Stimulated activated naive CD4-positive, alpha-beta T cell (primary cell): ENCODE measurements at places on chromosomes 13 and 19.

- DNase-seq, result no peak
Observed at GRCh38 chr13:21850013-21851006, 179.4 kb downstream of the FGF9 start.

DNA sequence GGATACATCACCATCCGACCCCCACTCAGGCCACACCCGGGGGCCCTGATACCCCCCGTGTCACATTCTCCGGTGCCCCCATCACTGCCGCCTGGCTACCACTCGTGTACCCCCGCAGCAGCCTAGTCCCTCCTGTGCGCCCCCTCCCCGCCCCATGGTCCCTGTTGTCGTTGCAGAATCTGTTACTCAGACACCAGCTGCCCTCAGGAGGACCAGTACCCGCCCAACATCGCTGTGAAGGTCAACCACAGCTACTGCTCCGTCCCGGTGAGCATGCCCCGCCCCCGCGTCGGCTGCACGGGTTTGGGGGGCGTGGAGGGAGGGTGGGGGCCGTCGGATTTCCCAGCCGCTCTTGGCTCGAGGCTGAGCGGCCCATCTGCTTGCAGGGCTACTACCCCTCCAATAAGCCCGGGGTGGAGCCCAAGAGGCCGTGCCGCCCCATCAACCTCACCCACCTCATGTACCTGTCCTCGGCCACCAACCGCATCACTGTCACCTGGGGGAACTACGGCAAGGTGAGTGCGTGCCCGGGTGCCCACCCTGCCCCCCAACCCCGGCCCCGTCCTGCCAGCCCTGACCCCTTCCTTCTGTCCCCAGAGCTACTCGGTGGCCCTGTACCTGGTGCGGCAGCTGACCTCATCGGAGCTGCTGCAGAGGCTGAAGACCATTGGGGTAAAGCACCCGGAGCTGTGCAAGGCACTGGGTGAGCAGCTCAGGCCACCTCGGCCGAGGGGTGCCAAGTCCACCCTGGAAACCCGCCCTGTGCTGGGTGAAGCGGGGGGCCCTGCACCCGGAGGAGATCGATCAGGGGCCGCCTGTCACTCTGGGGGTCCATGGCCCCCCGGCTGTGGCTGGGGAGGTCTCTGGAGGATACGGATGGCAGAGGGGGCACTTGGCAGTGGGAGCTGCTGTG is 21.1 kb downstream of the PIAS4 start:
- no peak for DNase-seq

DNA sequence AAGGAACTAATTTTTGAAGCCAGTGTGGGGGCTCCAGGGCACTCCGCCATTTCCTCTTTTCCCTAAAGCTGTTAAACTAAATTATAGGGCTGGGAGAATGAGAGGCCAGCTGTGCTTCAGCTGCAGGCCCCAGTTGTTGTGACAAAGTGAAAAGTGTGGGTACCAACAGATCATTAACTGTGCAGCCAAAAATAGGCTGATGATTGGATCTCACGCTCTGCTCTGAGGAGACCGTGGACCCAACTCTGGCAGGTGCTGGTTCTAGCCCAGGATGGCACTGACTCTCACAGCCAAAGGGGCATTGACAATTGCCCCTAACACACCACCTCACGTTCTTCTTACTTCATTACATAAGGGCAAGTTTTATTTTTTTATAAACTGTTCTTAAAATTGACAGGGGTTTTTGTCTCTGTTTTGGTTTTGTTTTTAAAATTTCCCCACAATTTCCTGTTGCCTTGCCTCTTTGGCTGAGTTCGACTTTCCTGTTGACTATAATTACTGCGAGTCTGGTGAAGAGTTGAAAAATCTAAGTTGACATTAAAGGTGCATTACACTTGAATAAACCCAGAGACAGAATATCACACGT is 391.0 kb downstream of the FGF9 start:
- DNase-seq, result peak; percentile 67

GRCh38 chr13:84655677-84656076 is 773.4 kb upstream of the SLITRK1 start:
- no peak for DNase-seq

DNA sequence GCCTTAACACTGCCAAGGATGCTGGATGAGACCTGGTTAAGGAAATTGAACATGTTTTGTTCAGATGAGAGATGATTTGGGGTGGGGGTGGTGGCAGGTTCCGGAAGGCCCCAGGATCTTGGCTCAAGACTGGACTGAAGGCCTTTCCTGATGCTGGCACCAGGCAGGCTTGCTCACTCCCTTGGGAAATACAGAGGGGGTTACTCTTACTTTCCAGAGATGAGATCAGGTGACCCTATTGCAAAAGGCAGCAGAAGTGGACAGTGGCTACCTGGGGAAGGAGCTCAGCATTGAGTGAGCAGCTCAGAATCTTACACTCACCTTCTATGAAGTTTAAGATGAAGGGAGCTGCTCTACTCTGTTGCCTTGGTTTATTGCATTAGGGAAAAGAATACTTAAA is 10.8 kb downstream of the GATAD2A start:
- DNase-seq, result no peak

GRCh38 chr13:100543872-100544602 is 44.6 kb downstream of the GGACT start:
- DNase-seq, result no peak

DNA sequence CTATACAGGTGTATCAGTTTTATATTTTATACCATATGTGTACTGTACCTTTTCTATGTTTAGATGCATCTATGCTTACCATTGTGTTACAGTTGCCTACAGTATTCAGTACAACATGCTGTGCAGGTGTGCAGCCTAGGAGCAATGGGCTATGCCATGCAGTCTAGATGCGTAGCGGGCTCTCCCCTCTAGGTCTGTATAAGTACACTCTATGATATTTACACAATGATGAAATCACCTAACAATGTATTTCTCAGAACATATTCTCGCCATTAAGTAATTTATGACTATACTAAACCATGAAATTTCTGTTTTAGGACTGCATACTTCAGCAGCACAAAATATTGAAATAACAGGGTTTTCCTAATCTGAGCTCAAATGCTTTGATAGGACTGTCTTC is 179.6 kb downstream of the RFC3 start:
- no peak for DNase-seq

- DNase-seq, result no peak
Observed at GRCh38 chr13:112674412-112675365, 15.1 kb upstream of the ATP11A start.

GRCh38 chr19:17303167-17303939 is at the start of gene ABHD8:
Gene ABHD8, minus strand, starts transcription at chr19:17303425. Its CDS starts 1,809 bp downstream, at chr19:17301616.
- peak; percentile 88 for DNase-seq

DNA sequence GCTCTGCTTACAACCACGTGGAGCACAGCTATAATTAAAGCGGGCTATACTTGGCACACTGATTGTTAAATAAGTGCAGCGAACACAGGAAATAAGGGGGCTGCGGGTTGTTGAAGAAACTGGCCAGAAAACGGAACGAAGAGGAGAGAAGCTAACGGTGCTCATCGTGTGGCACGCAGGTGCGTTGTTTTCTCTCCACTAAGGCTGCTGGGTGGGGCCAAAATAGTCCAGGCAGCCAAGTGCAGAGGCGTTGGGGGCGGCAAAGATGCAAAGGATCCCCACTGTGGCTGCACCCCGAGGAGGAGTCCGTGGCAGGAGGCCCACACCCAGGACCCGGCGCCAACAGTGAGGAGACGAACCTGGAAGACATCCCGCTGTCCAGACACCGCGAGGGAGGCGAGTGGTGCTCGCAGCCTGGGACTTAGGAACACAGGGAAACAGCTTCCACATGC is 8.1 kb upstream of the ARL11 start:
- DNase-seq, result no peak

DNA sequence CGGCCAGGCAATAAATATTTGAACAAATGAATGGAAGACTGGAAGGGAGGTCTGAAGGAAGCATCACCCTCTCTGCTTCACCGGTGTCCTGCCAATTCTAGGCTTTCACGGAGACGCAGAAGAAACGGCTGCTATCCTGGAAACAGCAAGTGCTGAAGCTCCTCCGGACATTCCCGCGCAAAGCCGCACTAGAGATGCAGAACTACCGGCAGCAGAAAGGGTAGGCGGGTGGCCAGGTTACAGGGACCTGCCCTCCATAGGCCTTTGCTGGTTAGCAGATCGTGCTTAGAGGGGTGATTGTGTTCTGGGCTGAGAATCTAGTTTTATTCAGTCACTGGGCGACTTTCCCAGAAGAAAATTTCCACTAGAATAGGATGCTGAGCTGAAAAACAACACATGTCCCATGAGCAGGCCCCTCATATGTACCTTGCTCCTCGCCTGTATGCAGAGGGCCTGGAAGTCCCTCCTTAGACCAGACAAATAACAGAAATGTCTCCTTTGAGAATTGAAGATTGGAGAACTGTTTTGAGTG is 11.0 kb downstream of the PAF1 start:
- DNase-seq, result no peak

DNA sequence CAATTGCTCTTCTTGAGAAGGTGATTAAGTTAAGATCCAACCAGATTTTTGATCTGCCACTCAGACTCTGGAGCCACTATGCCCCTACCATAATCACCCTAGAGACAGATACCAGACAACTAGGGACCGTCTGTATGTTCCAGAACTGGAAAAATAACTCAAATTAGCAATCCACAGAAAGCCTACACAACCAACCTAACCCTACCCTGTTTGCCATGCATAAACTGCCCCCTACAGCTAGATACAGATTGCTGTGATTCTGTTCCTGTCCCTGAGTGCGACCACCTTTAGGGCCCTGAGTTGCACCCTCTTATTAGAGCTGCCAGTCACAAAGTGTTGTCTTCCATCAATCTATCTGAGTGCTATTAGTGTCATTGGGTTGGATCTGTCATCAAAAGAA is 929.8 kb upstream of the SLITRK1 start:
- no peak for DNase-seq

DNA sequence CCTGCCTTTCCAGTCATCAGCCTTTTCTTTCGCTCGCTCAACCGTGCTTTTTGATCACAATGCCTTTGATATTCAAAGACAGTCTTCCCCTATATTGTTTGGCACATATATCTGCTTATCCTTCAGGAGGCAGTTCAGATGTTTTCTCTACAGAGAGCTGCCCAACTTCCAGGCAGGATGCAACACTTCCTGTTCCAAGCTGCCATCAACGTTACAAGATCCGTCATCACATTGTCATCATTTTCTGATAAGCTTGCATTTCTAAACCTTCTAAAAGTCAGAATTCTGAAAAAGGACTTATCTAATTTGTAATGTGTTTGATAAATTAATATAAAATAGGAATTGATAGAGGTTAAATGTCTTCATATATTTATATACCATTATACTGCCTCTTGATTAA is 574.2 kb downstream of the TBC1D4 start:
- no peak for DNase-seq

- no peak for DNase-seq
Observed at GRCh38 chr19:1998712-1999708, 16.5 kb downstream of the BTBD2 start.

DNA sequence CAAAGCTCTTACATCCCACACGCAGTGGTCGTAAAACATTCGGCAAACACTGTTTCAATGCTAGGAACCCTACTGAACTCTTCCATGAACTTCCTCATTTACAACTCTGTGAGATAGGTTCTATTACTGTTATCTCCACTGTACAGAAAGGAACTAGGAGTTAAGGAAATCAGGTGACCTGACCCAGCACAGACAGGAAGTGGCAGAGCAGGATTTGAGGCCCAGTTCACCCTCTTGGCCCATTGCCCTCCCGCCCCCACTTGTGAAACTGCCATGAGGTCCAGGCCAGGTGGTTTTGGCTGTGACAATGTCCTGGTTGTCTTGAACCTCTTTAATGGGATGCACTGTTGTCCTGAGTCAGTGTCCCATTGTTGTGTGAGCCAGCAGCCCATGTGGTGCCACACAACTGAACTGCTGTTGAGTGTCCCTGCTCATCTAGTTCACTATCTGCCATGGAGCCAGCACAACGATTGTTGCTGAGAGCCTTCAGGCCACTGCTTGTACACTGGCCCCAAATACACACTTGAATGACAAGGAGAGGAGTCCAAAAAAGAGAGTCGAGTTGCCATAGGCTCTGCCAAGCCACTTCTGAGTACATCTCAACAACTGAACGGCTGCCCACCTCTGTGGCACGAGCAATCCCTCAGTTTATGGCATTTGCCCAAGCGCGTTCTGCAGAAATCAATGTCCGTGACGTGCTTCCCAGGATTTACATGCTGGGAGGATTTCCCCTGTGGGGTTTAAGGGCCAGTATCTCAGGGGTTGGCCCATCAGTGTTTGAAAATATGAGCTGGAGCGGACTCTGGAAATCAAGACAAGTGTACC is 484.6 kb downstream of the TSHZ3 start:
- no peak for DNase-seq

GRCh38 chr13:44197791-44198770 is 175.5 kb upstream of the SERP2 start:
- DNase-seq, result no peak

GRCh38 chr13:47408546-47409319 is 511.9 kb upstream of the HTR2A start:
- DNase-seq, result no peak

DNA sequence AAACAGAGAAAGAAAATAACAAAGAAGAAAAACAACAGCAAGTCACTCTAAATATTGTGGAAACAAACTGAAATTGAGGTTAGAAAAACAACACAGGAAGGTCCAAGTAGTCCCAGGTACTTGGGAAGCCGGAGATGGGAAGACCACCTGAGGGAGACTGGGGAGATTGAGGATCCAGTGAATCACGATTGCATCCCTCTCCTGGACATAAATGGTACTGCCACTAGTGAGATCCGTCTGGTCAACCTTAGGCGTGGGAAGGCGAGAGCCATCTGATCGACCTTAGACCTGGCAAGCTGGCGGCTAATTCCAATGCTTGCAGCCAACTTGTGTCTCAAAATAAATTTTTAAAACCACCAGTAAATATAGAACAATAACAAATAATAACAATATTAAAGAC is 81.9 kb downstream of the ZNF726 start:
- no peak for DNase-seq

DNA sequence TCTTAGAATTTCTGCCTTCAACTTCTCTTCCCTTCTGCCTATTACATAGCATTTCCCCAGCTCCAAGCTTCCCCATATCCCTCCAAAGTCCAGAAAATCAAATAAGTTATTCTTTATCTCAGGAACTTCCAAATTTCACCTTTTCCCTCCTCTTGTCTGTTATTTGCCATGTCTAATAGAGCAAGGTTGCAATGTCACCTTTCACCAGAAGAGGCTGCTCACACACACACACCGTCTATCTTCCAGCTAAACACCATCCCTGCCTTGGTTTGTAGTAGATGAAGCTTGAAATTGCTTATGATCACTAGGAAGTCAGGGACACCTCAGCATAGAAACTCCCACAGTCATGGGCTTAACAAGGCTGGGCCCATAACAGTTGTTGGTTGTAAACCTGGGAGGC is 48.4 kb downstream of the ZNRF4 start:
- no peak for DNase-seq

- DNase-seq, result no peak
Observed at GRCh38 chr13:96844195-96844594, 150.1 kb downstream of the OXGR1 start.

DNA sequence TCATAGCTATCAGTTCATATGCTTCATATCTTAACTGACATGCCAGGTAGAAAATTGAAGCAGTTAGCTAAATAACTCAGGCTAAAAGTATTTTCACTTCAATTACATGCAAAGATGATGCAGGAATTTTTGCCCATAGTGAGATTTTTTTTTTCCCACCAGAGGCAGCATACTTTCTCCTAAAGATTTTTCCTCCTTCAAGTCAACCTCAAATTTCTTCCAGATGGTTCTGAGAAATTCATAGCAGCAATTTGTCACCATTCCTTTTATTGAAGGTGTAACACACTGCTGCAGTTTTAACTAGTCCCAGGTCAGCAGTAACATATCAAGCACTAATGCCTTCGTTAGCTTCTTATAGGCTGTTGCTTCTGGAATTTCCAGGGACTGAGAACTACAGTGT is 141.9 kb downstream of the SUCLA2 start:
- DNase-seq, result no peak
